ENCODE measurements at places on chromosomes 4 and X. TPM values are rescaled to one million over a fixed set of nuclear protein-coding genes. Genes with fewer than 3 reads are reported as not detected.
A peak's percentile ranks its signal among the peaks of the same experiment; 100 is the strongest.

GRCh38 chr4:184315675-184316359 lies 98.1 kb upstream of the ENPP6 start:
- no peak overlapping the region for H3K4me3 ChIP-seq
- peaks cover 5% of the 10 kb centered on the region for H3K27me3 ChIP-seq
- H3K36me3 ChIP-seq, result no peaks in the 10 kb centered on the region

GRCh38 chrX:107716118-107716684 lies 59.4 kb downstream of the TSC22D3 start:
- H3K4me1 ChIP-seq, result peaks cover 64% of the 10 kb centered on the region
- peaks cover 3% of the 10 kb centered on the region for H3K36me3 ChIP-seq
- H3K27ac ChIP-seq, result peak overlapping the region; percentile 88
- peak overlapping the region; percentile 89 for H3K4me3 ChIP-seq
- H3K27me3 ChIP-seq, result peaks cover 6% of the 10 kb centered on the region
- DNase-seq, result peak; percentile 6

- no peak overlapping the region for H3K4me3 ChIP-seq
- H3K27ac ChIP-seq, result no peak overlapping the region
- H3K4me1 ChIP-seq, result no peaks in the 10 kb centered on the region
- no peaks in the 10 kb centered on the region for H3K36me3 ChIP-seq
Measured at GRCh38 chrX:74325130-74326059, 21.4 kb downstream of the ZCCHC13 start.

- H3K27me3 ChIP-seq, result no peaks in the 10 kb centered on the region
- H3K36me3 ChIP-seq, result no peaks in the 10 kb centered on the region
- no peaks in the 10 kb centered on the region for H3K4me1 ChIP-seq
- no peak for DNase-seq
Measured at GRCh38 chrX:38651625-38652601, 90.6 kb downstream of the TSPAN7 start.

DNA sequence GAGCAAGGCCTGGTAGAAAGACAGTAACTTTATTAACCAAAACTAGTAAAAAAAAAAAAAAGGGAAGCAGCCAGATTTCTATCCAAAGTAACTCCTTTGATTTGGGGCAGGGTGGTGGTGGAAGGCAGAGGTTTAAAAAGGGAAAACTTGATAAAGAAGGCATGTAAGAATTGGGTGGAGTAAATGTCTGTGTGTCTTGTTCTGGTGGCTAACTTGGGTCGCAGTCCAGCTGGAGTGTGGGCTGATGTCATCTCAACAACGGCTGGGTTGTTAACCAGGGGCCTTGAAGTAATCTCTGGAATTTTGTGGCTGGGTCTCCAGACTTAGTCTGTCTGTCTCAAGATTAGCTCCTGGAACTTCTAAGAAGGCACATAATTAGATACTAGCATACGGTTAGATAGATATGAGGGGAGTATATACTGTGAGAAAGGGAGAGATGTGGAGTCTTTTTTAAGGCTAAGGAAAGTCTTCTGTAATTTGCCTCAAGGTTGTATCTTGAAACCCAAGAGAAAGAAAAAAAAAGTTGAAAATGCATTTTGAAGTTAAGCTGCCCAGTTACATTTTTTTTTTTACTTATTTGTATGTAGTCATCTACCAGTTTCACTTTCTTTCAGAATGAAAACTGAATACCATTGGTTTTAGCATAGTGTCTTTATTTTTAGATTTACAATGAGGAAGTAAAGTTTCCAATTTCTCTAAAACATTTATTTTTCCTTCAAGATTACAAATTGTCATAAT lies 48.3 kb downstream of the MTHFD2L start:
- no peaks in the 10 kb centered on the region for H3K36me3 ChIP-seq
- H3K4me1 ChIP-seq, result peaks cover 13% of the 10 kb centered on the region

The ZAR1 gene
- total RNA-seq, result not detected

The TIGD4 gene
- 0.43 TPM for total RNA-seq

The XK gene
- not detected for total RNA-seq

The NEXMIF gene
- 0.24 TPM for total RNA-seq
